ENCODE measurements at places on chromosomes 16 and 17.
A peak's percentile ranks its signal among the peaks of the same experiment; 100 is the strongest.

DNA sequence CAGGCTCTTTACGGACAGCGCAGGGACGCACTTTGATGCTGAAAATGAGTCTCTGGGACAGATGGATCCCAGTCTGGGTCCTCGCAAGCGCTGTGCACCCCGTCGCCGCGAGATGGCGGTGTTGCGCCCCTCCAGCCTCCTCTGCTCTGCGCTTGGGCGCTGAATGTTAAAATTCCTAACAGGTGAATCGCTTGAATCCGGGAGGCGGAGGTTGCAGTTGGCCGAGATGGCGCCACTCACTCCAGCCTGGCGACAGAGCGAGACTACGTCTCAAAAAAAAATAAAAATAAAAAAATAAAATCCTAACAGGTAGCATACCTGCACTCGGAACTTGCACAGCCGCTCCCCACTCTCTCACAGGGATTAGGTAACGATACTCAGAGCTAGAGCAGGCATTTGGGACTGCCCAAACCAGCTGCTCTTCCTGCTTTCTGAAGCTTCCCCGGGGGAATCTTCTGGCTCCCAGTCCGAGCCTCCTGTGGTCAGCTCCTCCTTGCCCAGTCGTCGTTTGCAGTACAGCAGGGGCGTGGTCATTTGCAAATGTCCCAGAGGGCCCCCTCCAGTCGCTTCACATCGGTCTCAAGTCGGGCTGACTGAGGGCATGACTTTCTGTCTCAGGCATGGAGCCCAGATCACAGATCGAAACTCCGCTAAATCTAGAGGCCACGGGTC is 26.2 kb upstream of the OSGIN1 start:
- peak; percentile 83 for DNase-seq

DNA sequence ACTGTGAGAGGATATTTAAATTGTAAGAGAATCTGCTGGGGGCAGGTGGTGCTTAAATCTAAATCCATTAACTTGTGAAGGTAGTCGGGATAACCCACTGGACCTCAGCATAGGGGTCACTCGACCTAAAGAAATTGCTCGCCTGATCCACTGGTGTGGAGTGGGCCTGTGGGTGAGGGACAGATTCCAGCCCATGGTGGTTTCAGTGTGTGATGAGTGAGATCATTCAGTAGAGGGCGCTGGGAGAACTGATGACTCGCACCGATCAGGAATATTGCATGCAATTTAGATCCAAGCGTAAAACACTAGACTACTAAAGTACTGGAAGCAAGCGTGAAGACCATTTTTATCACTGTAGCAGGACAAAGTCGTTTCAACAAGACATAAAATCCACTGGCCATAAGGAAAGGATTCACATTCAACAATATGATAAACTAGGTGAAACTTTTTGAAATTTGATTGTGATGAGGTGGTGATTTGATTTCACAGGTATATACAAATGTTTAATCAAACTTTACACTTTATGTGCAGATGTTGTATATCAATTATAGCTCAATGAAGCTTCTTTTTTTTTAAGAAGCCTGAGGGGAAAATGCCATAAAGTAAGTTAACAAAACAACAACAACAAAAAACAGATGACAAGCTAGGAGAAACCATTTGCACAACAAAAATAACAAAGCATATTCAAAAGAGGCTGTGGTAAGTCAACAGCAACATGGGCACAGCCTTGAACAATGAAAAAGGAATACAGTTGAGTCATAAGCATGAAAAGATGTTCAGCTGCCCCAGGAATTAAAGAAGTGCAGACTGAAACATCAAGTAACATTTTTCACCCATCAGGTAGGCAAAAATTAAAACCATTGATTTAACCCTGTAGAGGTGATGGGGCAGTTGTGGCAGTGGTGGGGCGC is 7.5 kb upstream of the TMEM170A start:
- DNase-seq: peak; percentile 53

DNA sequence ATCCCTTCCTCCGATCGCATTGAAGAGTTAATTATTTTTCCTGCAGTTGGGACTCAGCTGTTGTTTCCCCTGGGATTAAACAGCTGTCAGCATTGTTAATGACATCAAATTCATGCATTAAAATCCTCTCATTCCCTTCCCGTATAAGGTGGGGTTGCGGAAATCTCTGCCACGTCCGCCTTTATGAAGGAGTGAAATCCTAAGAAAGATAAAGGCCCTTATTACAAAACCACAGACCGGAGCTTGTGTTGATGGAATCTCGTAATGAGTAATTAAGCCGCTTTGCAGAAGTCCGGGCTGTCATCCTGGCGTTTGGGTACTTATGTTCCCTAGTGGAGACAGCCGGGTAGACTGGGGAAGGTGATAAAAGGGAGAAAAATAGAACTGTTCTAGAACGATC is 627.6 kb downstream of the MAF start:
- DNase-seq: no peak

- no peak for DNase-seq
Observed at GRCh38 chr16:17520561-17520960, 49.8 kb upstream of the XYLT1 start.
